ENCODE measurements at places on chromosomes 4 and X.

DNA sequence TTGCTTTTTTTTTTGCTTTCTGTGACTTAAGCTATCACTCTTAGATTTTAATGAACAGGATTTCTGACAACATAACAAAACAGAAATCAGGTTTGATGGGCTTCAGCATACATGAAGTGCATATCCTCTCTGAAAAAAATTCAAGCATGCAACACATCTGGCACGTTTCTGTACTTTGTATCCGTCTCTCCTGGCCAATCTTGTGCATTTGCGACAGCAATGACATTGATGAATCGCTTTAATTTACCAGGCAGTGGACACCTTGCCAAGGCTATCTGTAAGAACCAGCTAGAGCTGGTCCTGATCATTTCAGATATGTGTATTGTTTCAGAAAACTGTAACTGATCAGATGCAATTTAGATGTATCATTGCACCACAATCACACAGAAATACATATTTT is 93.3 kb downstream of the CCSER1 start:
- H3K27me3 ChIP-seq: no peaks in the 10 kb centered on the region
- no peaks in the 10 kb centered on the region for H3K36me3 ChIP-seq
- H3K27ac ChIP-seq: no peak overlapping the region
- H3K4me1 ChIP-seq: no peaks in the 10 kb centered on the region
- DNase-seq: peak; percentile 44

GRCh38 chr4:140851032-140851636 is 94.9 kb upstream of the TBC1D9 start:
- H3K4me1 ChIP-seq: no peaks in the 10 kb centered on the region
- H3K27me3 ChIP-seq: no peaks in the 10 kb centered on the region
- no peak overlapping the region for H3K27ac ChIP-seq

- DNase-seq: no peak
- H3K27me3 ChIP-seq: no peaks in the 10 kb centered on the region
- peaks cover 27% of the 10 kb centered on the region for H3K36me3 ChIP-seq
- no peak overlapping the region for H3K27ac ChIP-seq
- peaks cover 8% of the 10 kb centered on the region for H3K4me1 ChIP-seq
Measured at GRCh38 chrX:49000636-49001035, 1.4 kb downstream of the GRIPAP1 start.

DNA sequence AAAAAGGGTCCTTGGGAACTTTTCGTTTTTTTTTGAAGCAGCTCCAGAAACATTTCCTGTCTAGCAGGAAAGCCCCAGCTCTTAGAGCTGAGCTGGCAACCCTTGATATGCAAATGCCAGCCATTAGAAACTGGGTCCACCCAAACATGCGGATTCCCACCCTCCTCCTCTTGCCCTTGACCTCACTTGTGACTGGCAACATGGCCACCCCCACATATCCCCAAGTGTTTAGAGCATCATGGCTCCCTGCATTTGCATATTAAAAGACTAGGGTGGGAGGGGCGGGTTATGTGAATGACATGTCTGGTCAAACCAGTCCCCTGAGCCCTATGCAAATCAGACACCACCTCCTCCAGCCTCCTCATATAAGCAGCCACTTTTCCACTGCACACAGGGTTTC is 671.1 kb downstream of the FAT4 start:
- no peak overlapping the region for H3K27ac ChIP-seq
- no peak overlapping the region for H3K4me3 ChIP-seq
- H3K27me3 ChIP-seq: no peaks in the 10 kb centered on the region
- no peak for DNase-seq

GRCh38 chrX:46236411-46236810 is 308.8 kb downstream of the ZNF674 start:
- H3K36me3 ChIP-seq: no peaks in the 10 kb centered on the region
- no peaks in the 10 kb centered on the region for H3K4me1 ChIP-seq
- H3K27me3 ChIP-seq: no peaks in the 10 kb centered on the region
- DNase-seq: no peak

GRCh38 chr4:184039963-184040383 is 134.9 kb downstream of the STOX2 start:
- H3K4me3 ChIP-seq: no peak overlapping the region
- H3K27ac ChIP-seq: no peak overlapping the region
- H3K36me3 ChIP-seq: no peaks in the 10 kb centered on the region

- H3K27me3 ChIP-seq: no peaks in the 10 kb centered on the region
- DNase-seq: no peak
- no peak overlapping the region for H3K27ac ChIP-seq
- H3K36me3 ChIP-seq: no peaks in the 10 kb centered on the region
- H3K4me1 ChIP-seq: no peaks in the 10 kb centered on the region
Measured at GRCh38 chr4:42609051-42609450, 47.9 kb downstream of the ATP8A1 start.

DNA sequence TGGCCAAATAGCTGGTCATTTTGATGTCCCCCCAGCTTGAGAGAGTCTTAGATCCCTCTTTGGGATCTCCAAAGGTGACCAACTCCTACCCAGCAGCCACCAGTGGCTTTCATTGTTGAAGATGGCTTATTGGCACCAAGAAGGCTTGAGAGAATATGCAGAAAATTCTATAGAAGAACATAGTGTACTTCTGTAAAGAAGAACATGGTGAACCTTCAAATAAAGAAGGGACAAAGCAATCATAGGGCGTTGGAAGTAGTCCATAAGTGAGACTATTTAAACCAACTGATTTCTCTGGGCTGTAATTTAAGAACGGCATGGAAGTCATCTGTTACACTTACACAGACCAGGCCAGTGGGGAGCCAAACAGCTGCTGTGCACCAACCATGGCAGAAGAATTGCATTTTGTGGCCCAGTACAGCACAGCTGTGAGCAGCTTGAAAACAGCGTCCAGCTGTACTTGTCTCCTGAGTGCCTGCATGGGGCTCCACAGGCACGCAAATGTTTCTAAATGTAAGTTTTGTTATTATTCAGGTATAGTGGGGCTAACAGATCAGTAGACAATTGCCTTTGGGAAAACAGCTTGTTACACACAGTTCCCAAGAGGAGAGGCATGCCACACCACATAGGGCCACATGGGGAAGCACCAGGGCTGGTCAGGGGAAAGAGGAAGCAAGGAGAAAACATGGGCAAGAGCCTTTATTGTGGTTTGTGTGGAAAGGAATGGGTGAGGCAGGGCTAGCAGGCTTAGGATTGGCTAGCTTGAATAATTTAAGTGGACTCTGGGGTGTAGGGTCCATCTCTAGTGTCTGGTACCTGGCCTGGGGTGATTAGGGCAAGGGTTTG is 125.0 kb downstream of the ARHGAP6 start:
- no peaks in the 10 kb centered on the region for H3K4me1 ChIP-seq
- H3K4me3 ChIP-seq: no peak overlapping the region
- H3K36me3 ChIP-seq: no peaks in the 10 kb centered on the region
- H3K27me3 ChIP-seq: no peaks in the 10 kb centered on the region
- H3K27ac ChIP-seq: no peak overlapping the region
- DNase-seq: no peak

GRCh38 chr4:96784336-96784735 is 944.4 kb downstream of the PDHA2 start:
- no peaks in the 10 kb centered on the region for H3K27me3 ChIP-seq
- no peak overlapping the region for H3K27ac ChIP-seq
- no peaks in the 10 kb centered on the region for H3K36me3 ChIP-seq
- no peaks in the 10 kb centered on the region for H3K4me1 ChIP-seq

GRCh38 chr4:118758293-118758692 is 73.1 kb downstream of the METTL14 start:
- H3K27ac ChIP-seq: peak overlapping the region; percentile 69
- no peaks in the 10 kb centered on the region for H3K27me3 ChIP-seq
- H3K36me3 ChIP-seq: peaks cover 63% of the 10 kb centered on the region

GRCh38 chr4:622071-622995 is 3.0 kb upstream of the PDE6B start:
- H3K27ac ChIP-seq: no peak overlapping the region
- no peak for DNase-seq
- no peaks in the 10 kb centered on the region for H3K4me1 ChIP-seq

Measured in SK-N-SH (cell line).